ENCODE measurements at places on chromosomes 7 and 10.

DNA sequence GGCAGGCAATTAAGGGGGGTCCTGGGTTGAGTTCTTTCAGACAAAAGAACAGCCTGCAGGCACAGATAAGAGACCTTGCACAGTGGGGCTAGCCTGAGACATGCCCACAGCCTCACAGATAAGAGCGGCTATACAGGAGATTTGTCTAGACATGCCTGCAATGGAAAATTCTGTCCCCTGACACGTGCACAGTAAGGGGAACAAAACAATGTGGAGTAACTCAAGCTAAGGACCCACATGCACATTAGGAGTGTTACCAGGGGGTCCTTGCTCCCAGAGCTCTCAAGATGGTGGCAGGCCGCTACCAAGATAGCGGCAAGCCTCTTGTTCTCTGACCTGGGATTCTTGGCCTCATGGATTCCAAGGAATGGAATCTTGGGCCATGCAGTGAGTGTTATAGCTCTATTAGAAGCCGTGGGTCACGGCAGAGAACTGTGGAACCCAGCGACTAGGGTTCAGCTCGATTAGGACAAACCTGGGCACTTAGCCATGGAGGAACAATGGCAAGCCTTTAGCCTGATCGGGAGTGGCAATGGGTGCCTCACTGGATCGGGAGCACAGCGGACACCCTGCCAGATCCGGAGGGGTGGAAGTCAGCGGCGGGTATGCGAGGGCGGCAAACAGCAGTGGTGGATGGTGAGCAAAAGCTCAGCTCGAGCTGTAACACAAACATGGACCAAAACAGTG lies 196.9 kb downstream of the CCSER2 start:
- no peak for DNase-seq

DNA sequence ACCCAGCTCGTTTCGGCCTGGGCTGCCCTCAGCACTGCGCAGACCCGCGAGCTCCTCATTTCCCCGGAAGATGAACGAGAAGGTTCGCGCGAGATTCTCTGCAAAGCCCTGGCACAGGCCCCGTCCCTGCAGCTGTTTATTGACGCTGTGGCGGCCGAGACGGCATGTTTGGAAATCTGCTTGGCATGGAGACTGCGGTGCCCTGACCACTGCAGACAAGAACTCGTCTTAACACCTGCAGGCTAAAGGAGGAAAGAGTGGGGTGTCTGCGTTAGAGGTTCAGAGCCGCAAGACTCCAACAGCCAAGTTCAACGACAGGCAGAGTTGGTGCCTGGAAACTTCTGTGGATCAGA lies 125.6 kb downstream of the DNAJB6 start:
- DNase-seq, result no peak

GRCh38 chr7:149735779-149736477 lies 37.5 kb downstream of the ZNF467 start:
- no peak for DNase-seq

- DNase-seq, result no peak
Measured at GRCh38 chr7:155584763-155585531, 38.6 kb upstream of the CNPY1 start.

DNA sequence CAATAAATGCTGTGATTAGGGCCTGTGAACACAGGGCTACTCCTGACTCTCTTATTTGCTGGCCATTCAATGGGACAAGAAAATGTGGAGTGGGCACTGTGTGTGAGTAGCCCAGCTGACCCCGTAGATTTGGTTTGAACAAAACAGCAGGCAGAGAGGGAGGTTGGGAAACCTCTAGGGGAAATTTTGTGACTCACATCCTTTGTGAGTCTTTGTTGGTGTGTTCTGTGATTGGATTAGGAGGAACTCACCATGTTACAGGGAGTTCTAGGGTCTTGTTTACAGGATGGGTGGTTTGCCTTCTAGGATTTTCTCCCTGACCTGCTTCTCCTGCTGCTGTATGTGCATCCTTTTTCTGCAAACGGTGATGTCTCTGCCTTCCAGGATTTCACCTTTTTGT lies 128.3 kb upstream of the MKI67 start:
- no peak for DNase-seq

- DNase-seq, result peak; percentile 29
Measured at GRCh38 chr10:78578929-78579328, 489.8 kb upstream of the ZMIZ1 start.

DNA sequence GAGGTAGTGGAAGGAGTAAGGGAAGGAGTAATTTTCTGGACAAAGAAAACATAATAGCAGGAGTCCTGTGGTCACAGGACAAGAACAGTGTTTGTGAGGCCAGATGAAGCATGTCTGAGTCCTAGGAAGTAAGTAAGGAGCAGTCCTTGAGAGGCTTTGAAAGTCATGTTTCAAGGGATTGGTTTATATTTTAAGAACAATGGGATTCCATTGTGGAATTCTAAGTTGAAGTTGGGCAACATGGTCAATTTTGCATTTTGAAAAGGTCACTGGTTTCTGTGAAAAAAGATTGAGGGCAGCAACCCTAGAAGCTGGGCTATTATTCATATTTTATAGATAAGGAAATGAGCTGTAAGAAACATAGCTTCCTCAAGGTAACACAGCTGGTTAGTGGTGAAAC lies 10.8 kb upstream of the SLC25A28 start:
- no peak for DNase-seq

GRCh38 chr10:102585026-102585425 lies 59.3 kb upstream of the TRIM8 start:
- DNase-seq, result no peak

GRCh38 chr10:90993340-90993739 lies 72.5 kb upstream of the ANKRD1 start:
- DNase-seq, result no peak

DNA sequence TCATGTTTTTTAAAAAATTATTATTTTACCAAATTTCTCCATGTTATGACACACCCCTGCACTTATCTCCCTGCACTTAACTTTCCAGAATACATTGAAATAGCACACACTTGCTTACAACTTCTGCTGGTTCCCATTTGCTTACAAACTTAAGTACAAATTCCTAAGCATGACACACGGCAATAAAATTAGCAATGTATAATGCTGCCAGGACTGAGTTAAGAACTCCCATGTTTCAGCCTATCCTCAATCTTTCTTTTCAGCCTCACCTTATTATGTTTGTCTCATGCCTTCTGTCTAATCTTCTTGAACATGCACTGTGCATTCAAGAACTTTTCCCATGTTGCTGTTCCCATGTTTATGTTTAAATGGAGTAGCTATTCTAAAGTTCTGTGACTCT lies 40.8 kb downstream of the PRPS1L1 start:
- no peak for DNase-seq

- DNase-seq, result no peak
Measured at GRCh38 chr10:128873411-128874054, 593.5 kb upstream of the MGMT start.

- no peak for DNase-seq
Measured at GRCh38 chr7:44776211-44776610, 20.3 kb upstream of the PPIA start.

- no peak for DNase-seq
Measured at GRCh38 chr10:78921895-78922294, 146.9 kb upstream of the ZMIZ1 start.

DNA sequence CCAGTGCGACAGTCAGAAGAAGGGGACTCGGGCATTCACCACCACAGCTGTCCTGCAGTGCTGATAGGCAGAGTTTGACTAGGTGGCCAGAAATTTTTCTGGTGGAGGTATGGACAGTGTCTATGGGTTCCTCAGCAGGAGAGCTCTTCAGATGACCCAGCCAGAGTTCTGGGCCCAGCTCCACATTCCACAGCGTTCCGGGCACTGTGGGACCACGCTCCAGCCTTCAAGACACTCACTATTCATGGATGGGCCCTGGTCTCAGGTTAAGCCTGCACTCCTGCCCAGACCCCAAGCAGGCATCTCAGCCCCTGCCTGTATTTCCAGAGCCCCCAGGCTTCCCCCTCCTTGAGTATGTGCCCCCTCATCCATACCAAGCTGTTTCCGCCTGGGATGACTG lies 497.0 kb upstream of the FOXK1 start:
- DNase-seq, result no peak

DNA sequence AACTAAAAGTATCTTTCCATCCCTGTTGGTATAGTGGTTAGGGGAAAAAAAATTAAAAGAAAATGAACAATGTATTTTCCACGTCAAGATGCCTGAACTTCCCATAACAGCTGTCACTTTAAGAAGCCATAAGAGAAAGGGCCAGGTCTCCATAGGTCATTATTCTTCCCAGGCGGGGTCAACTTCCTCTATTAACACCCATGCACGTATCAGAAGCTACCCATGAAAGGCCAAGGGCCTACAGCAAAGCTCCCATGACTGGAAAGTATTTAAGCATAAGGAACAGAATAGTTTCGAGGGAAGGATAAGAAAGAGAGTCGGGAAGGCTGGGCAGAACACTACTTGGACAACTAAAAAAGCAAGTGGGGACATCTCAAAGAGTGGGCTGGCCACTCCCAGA lies 40.1 kb downstream of the RBM28 start:
- DNase-seq, result no peak

- no peak for DNase-seq
Measured at GRCh38 chr10:3426190-3426845, 253.7 kb upstream of the PITRM1 start.

- no peak for DNase-seq
Measured at GRCh38 chr10:44384601-44385025, 284 bp downstream of the CXCL12 start.

GRCh38 chr7:30735631-30736030 lies 16.3 kb upstream of the INMT start:
- no peak for DNase-seq

DNA sequence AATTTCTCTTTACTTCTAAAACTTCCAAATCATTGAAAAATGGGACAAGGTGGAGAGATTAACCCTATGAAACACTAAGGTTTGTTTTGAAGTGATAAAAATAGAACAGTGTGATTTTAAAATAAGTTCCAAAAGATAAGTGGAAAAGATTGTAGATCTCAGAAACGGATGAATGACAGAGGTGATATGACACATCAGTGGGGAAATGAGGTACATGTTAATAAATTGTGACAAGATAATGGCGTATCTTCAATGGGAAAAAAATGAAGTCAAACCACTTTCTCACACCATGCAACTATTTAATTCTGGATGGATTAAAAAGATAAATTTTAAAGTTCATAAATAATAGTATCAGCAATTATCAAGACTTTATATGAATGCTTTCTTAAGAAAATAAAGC lies 159.7 kb upstream of the VWC2 start:
- DNase-seq, result no peak

- no peak for DNase-seq
Measured at GRCh38 chr10:70737250-70737649, 47.9 kb downstream of the TBATA start.

DNA sequence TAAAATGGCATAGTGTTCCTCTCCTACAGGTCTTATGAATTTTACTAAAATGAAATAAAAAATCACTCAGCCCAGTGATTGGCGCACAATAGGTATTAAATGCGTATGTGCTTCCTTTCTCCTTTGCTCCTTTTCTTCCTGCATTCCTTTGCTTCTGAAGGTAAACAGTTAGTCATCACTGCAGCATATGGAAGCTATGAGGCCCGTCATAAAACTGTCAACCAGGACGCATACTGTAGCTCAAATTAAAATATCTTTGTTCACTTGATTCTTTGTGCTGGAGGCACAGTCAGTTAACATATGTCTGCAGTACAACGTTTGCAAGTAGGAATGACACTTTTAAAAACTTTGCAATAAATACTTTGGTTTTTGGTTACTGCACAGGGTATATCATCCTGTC lies 374.7 kb downstream of the TCERG1L start:
- no peak for DNase-seq

All from activated naive CD4-positive, alpha-beta T cell treated with anti-CD3 and anti-CD28 coated beads, Interleukin-2, amount 50 U/mL, for 16 hours (primary cell).